Stimulated activated CD4-positive, alpha-beta T cell treated with anti-CD3 and anti-CD28 coated beads, Interleukin-15, amount 100 ng/mL, for 48 hours (primary cell): ENCODE measurements at places on chromosomes 1 and 21.

GRCh38 chr1:112458756-112459155 lies 50.0 kb upstream of the WNT2B start:
- no peak for DNase-seq

DNA sequence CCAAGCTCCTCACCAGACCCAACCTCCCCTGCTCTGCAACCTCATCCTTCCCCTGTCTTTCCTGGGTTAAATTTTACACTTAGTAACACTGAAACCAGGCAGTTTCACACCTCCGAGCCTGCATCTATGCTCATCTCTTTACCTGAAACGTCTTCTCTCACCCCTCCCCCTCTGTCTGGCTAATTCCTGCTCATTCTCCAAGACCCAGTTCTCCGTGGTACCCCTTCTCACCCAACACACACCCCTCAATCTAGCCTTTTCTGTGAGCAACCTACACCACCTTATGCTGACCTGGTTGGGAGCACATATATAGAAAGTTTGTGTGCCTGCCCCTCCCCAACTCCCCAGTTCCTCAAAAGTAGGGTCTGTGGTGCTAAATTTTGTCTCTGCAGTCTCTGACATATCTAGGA lies 3.7 kb upstream of the KIAA1614 start:
- DNase-seq = no peak

- peak; percentile 90 for DNase-seq
These were observed 780 bp upstream of the RBM15 start for GRCh38 chr1:110338309-110338885.

- no peak for DNase-seq
These were observed 189.0 kb downstream of the URB2 start for GRCh38 chr1:229815076-229815475.

DNA sequence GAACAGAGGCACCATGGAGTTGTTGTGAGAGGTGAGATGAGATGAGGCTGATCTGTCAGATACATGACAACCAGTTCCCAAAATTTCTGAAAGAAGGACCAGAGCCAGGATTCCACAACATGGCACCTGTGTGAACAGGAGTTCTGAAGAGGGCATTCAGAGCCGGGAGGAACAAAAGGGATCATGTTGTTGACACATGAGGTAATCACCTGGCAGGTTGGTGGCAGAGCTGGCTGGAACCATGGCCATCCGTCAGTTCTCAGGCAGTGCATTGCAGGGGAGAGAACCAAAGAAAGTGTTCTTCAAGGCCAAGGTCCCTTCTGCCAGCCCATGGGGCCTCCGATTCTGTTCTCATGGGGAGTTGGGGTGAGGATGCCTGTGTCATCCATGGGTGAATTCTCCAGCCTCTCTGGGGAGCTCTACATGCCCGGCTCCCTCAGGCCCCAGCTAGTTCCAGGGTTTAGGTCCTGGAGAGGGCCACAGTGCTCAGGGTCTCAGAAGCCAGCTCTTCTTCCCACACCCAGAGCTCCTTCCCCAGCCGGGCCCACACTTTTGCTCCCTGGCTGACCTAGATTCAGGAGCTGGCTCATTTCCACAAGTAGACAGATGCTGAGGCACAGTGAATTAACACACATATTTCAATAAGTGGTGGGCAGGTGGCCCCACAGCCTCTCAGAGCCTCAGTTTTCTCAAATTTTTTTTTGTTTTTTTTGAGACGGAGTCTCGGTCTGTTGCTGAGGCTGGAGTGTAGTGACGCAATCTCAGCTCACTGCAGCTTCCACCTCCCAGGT lies 49.1 kb upstream of the CTPS1 start:
- no peak for DNase-seq

DNA sequence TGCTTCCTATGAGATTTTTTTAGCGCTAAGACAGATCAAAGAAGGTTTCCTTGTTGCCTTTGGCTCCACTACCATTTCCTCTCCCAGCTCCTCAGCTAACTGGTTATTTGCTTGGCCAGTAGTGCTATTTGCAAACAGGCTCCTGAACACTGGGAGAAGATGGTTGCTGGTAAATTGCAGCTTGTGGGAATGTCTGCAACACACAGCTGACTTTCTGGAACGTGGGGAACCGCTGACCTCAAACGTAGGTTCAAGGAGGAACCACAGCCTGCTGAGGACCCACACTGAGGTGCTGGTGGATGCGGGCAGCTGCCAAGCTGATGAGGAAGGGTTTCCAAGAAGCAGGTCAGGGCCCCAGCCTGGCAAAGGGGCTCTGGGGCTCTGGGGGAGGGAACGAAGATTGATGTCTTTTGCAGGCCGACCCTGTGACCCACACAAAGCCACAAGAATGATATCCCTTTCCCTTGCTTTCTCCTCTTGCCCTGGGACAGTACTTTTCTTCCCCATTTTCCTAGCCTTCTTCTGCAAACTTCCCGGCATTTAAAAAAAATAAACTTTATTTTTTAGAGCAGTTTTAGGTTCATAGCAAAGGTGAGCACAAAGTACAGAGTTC lies 24.8 kb downstream of the GNG4 start:
- DNase-seq = no peak

- no peak for DNase-seq
These were observed 115.1 kb downstream of the PLPP3 start for GRCh38 chr1:56464294-56464693.

GRCh38 chr1:189697113-189697512 lies 780.6 kb downstream of the BRINP3 start:
- no peak for DNase-seq

DNA sequence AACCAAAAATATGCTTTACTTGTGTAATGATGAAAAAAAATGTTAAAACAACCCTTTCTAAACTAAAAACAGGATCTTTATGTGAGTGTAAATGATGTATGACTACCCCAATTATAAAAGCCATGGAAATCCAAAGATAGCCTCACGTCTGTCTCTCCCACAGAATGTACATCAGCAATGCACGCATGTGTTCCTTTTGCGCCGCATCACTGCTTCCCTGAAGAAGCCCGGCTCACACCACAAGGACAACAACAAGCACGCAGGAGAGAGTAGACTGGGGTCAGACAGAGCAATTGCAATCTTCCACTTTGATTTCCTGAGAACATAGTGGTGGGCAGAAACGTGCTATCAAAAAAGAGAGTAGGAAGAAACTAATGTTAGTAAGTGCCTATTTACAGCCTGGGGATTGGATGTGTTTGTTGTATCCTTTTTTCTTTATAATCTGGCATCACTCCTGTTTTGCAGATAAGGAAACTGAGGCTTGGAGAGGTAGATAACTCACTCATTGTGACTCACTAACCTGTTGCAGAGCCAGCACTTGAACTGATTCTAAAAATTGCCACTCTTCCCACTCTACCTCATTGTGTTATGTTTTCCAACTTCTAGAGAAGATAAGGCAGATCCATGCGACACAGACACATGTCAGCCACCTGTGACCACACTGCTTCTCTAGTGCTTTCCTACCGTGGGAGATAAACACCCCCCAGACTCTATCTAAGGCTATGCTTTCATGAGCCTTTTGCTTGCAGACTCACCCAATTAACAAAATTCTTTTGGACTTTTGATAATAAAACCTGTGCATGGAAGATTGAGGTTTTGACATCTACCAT lies 60.1 kb downstream of the MAP10 start:
- DNase-seq = no peak

DNA sequence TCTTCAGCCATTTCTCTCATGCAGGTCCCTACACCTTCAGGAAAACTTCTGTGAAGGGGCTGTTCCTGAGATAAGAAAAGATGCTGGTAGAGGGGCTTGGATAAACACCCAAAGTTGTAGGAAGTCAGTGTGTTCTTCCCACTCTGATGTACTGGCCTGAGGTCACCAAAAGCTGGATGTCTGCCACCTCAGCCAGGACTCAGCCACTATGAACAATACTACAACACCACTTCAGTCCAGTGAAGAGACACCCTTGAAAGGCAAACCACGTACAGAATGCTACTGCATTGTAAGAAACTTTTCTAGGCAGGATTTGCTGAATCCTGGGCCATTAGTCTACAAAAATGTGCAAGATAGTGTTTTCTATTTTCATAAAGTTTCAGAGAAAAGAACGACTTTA lies 2.4 kb downstream of the PTPN14 start:
- DNase-seq = no peak

DNA sequence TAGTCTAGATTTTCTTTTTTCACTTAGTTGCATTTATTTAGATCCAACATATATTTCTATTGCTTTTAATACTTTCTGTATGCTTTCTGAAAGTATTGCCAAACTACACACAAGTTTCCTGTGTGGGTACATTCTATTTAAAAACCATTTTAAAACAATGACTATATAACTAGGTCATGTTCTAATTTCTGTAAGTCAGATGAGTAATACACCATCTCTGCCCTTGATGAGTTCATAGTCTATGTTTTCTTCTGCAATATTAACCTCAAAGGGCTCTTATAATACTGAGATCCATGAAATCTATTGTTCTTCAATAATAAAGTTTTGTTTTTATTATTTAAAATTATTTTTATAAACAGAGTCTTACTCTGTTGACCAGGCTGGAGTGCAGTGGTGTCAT lies 68.3 kb downstream of the RNASEL start:
- DNase-seq = no peak

- no peak for DNase-seq
These were observed 424.5 kb upstream of the DAB1 start for GRCh38 chr1:57848406-57848805.
